ENCODE measurements at places on chromosomes 16 and 17.

DNA sequence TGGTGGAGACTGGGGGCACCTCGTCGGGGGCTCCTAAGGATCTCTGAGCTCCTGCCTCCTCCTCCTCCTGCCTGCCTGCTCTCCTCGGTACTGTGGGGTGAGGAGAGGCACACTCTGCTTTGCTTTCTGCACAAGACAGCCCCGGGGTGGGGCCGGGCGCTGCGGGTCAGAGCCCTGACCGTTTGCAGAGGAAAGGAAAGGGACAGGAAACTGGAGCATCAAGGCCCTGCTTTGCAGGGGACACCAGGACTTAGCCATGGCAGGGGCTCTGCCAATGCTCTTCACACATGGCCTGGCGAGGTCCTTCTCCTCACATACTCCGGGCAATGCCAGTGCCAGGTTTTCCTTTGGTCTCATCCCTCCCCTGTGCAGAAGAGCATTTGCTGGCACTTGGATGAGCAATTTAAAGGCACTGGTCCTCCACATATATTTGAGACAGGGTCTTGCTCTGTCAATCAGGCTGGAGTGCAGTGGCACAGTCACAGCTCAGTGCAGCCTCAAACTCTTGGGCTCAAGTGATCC lies 23.8 kb upstream of the DOC2B start:
- DNase-seq: no peak

DNA sequence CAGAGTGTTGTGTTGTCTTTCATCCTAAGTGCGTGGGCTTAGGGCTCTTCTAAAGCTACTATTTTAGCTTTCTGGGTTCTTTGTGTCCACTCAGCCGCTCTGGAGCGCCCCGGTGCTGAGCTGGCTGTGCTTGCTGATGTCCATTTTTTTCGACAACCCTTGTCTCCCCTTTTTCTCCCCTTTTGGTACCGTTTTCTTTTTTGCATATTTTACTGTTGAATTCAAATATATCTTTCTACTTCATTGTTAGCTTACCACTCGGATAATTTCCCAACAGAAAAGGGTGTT lies 1.2 kb downstream of the SRRM2 start:
- DNase-seq: no peak

- DNase-seq: no peak
Measured at GRCh38 chr16:31187808-31188189, 7.9 kb downstream of the FUS start.

GRCh38 chr16:48965386-48965785 lies 316.3 kb downstream of the CBLN1 start:
- DNase-seq: no peak

GRCh38 chr16:79508294-79508693 lies 92.2 kb downstream of the MAF start:
- no peak for DNase-seq

- no peak for DNase-seq
Measured at GRCh38 chr16:11672206-11673090, 4.2 kb downstream of the SNN start.

DNA sequence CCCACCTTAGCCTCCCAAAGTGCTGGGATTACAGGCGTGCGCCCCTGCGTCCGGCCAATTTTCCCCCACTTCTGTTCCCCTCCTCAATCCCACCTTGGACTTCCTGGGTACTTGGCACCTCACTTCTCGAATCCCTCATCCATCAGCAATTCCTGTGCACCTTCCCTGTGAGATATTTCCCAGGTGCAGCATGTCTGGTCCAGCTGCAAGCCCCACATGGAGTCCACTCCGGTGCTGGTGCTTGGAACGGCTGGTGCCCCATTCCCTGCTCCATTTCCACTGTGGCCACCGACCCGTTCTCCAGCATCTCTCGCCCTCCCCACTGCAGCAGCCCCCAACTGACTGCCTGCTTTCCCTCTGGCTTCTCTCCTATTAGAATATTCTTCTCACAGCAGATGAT lies 35.3 kb downstream of the NOL11 start:
- DNase-seq: no peak

DNA sequence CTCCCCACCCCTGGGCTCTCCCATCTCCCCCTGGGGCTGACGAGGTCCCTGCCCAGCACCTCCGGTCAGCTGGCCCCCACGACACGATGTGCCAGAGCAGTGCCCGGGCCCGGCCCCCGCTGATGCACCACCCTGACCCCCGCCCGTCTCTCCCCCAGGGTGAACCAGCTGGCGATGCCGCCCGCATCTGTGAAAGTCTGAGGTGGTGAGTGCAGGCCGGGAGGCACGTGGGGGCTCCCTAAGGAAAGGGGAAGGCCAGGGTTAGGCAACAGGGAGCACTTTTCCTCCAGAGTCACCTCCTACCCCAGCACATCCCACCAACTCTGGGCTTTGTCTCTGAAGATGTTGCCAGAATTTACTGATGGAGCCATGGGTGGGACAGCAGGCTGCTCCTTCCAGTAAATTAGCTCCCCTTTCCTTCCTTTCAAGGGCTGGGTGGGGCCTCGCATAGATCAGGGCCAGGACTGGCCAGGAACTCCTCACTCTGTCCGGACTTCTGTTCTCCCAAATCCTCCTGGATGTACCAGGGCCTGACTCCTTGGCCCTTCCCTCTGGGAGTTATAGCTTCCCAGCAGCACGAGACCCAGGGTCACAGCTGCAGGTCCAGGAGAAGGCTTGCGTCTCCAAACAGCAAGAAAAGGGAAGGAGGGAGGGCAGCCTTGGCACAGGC lies 18.3 kb downstream of the MYBBP1A start:
- no peak for DNase-seq

DNA sequence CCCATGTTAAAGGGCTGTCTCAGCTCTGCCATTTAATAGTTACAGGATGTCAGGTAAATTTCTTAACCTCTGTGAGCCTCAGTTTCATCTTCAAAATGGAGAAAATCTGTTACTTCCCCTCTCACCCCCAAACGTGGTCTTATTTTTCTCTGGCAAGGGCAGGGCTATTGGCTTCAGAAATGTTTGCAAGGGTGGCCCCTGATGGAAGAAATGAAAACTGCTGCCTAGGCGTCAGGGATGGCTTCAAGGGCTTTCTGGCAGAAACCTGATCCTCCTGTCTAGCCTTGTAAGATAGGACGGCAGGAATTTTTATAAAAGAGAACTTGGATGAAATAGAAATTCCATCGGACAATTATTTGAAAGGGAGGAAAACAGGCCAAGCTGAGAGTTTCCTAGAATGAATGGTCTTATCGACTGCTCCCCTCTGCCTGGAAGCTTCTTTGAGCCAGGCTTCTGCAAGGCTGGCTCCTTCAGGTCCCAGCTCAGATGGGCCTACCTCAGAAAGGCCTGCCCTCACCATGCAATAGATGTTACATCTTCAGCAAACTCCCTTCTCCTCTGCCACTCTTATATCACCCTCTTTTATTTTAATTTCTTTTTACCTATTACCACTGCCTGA lies 43.0 kb upstream of the TANGO6 start:
- DNase-seq: no peak

DNA sequence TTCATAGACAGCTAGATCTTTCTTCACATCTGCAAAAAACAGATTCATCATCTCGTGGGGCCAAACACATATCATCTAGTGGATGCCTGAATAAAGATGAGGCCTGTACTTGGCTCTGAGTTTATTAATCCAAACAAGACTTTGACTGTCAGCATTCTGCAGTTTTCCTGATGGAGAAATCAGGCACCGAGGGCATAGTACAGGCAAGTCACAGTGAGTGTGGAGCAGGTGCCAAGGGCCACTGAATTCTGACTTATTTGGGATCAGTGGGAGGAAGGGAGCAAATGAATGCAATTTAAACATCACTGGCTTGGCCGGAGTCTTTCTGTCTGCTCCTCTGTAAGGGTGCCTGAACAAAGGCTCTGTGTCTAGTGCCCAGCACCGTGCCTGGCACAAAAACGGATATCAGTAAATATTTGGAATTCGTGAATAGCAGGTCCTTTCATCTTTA lies 975 bp downstream of the CFAP20 start:
- DNase-seq: no peak

- no peak for DNase-seq
Measured at GRCh38 chr17:65011966-65012365, 44.6 kb downstream of the GNA13 start.

DNA sequence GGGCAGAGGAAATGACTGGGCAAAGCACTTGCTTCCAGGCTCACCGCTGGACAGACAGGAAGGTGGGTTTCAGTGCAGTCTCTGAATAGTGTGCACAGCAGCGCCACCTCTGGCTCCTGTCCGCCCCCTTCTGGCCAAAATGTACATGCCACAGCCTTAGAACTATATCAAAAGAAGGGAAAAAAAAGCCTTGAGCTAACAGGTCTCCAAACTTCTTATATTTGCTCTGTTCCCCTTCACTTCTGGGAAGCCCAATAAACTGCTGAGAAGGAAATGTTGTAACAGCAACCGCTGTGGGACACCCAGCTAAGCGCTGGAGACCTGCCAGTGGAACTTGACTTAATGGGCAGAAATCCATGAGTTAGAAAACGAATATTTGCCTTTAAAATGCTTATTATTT lies 17.5 kb downstream of the COG7 start:
- peak; percentile 30 for DNase-seq

DNA sequence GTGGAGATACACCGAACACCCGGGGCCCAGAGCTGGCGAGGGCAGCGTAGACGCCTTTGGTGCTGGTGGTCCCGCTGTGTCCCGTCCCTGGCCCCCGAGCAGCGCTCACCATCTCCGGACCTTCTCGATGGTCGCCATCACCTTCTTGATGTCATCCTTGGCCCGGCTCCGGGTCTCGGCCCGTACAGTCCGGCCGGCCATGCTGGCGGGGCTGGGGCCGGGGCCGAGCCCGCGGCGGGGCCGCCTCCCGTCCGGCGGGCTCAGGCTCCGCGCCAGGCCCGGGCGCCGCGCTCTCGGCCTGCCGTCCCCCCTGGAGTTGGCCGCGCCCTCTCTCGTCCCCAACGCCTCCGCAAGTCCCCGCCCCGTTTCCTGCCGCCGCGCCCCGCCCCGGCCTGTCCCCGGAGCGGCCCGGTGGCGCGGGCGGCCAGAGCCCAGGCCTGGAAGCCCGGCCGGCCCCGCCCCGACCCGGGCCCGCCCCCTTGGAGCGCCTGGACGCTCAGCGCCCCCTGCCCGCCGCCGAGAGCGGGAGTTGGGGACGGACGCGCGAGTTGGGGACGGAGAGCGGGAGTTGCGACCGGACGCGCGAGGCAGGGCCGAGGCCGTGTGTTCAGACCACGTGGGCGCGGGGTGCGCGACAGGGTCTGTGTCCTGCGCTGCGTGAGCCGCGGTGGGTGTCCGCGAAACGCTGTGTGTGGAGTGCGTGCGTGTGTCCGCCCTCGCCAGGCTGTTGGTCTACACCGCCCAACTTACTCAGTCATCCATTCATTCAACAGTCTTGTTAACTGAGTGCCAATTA lies at the start of gene BCL7C:
TSS of gene BCL7C (minus strand) at position 334 of the 796 bp plus-strand sequence. CDS start at position 201, 133 bp downstream.
- peak; percentile 62 for DNase-seq

DNA sequence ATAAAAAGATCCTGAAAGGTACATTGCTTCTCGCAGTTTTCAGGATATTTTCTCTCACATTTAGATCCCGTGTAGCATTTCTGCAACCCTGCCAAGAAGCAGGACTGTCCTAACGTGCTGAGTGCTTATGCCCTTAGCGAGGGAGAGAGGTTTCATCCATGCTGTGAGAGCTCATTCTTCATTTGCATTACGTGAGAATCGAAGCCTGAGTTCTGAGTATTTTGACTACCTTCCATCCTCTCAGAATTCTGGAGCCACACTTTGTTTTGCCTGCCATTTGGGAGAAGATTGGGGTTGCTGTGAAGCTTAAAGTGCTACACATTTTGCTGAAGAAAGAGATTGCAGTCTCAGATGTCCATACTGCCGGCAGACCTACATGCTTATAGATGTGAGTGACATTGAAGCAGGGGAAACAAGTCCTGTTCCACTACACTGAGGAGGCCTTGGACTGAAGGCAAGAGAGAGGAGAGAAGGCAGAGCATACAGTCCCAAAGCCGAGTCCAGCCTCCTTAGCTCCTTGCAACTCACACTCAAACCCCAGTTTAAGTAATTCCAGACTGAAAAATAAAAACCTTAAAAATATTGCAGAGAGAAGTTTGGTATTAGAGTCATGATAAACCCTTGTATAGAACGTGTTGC lies 183.0 kb downstream of the PRKCA start:
- DNase-seq: no peak

GRCh38 chr17:74994440-74994839 lies 7.0 kb downstream of the CDR2L start:
- no peak for DNase-seq

- no peak for DNase-seq
Measured at GRCh38 chr17:38751144-38751807, 1.3 kb upstream of the PSMB3 start.

DNA sequence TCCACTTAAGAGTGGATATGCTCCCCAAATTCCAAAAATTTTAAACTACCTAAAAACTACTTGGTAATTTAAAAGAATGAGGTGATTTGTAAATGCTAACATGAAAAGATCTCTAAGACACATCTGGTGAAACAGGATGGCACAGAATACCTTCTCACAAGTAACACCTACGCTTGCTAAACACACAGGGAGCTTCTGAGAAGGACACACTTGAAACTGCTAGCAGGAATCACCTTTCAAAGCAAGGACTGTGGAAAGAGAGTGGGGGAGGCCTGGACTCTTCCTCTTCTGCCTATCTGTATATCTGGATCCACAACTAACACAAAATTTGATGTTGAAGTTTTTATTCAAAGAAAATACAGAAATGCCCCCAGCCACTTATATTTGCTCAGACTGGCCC lies 52.4 kb downstream of the CYTH1 start:
- no peak for DNase-seq

DNA sequence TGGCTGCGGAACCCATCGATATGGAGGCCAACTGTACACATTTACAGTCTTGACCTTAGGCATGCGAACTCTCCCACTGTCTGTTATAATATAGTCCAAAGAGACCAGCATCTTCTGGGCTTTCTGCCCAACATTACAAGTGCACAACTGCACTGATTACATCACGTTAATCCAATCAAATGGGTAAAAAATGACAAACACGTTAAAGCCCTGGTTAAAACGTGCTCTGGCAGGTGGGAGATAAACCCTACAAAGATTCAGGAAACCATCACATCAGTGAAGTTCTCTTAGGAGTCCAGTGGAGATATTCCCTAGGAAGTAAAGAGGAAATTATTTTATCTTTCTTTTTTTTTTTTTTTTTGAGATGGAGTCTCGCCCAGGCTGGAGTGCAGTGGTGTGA lies 23.7 kb upstream of the XYLT2 start:
- no peak for DNase-seq

- DNase-seq: no peak
Measured at GRCh38 chr16:89534252-89534756, 26.1 kb downstream of the SPG7 start.

DNA sequence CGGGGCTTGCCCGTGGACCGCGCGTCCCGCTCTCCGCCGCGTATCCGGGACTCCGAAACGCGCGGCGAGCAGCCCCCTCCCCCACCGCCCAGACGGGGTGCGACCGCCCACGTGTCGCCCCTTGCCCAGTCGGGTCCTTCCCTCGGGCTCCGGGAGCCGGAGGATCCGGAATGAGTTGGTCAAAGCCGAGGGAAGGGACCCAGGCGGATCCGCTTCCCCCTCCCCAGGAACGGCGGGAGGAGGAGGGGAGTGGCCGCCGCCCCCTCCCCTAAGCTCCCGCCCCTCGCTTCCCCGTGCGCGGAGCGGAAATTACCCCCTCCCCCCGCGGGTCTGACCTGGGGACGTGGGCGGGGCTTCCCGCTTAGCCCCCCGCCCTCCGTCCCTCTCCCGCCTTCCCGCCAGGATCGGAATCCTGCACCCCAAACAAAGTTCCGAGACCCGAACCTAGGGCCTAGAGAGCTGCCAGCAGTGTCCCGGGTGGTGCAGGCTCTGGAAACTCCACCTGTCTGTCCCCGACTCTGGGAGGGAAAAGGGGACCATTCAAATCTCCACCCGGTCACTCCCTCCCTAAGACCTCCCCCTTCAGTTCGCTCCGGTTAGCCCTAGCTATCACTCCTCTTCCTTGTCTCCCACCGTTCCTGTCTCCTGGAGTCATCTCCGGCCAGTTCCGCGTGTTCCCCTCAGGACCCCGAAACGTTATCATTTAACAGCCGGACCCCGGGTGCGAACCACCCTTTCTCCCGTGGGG lies 1.0 kb upstream of the IGF2BP1 start:
- DNase-seq: no peak

Data from activated CD4-positive, CD25-positive, alpha-beta regulatory T cell treated with anti-CD3 and anti-CD28 coated beads, Interleukin-2, amount 50 U/mL, for 16 hours (primary cell).